GM18507 (cell line): ENCODE measurements at places on chromosomes 16 and 17.
A peak's percentile ranks its signal among the peaks of the same experiment; 100 is the strongest.

- no peak for DNase-seq
Observed at GRCh38 chr17:31724026-31724425, 135.0 kb downstream of the COPRS start.

GRCh38 chr16:75311383-75311938, 60.0 kb upstream of the BCAR1 start:
- no peak for DNase-seq

- DNase-seq = no peak
Observed at GRCh38 chr16:27677263-27677662, 127.3 kb downstream of the KATNIP start.

GRCh38 chr17:31549121-31549524, 157.6 kb downstream of the RAB11FIP4 start:
- DNase-seq = no peak

DNA sequence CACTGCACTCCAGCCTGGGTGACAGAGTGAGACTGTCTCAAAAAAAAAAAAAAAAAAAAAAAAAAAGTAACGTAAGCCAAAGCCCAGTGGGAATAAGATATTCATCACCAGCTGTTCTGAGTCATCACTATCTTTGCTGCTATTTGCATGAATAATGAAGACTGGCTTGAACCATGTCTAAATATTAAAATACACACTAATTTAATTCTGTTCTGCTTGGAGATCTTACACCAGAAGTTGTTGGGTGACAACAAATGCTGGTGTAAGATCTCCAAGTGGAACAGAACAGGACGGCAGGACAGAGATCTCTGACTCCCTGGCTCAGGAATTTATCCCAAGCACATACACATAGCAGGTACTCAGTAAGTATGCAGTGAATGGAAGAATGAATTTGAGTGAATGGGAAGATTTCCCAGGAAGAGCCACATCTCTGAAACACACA, 19.6 kb downstream of the DNAH17 start:
- no peak for DNase-seq

DNA sequence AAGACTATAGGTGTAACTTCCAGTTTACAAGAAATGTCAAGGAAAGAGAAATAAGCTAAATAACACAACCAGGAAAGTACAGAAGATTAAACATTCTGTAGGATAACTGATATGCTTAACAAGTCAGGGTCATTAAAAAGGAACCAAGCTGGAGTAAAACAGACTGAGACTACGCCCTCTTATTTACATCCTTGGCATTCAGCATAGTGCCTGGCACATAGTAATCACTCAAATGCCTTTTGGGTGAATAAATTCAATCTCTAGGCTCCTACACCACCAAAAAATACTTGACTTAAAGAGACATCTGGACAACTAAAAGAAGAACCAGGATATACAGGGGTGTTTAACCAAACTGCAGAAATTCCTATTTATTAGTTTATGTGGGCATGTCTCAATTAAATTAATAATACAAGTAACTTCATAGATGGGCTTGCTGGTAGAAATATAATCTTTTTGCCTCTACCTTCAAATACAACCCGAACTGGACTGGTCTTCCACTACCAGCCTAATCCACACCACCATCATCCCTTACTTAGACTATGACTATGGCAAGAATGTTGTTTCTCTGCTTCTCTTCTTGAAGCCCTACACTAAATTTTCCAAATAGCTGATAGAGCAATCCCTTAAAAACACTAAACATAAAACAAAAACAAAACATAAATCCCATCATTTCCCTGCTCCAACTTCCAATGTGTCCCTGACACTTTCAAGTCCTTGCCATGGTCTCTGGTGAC, 47.7 kb upstream of the ULK2 start:
- DNase-seq = no peak

- DNase-seq = peak; percentile 17
Observed at GRCh38 chr17:82859431-82860403, 19.9 kb upstream of the ZNF750 start.

DNA sequence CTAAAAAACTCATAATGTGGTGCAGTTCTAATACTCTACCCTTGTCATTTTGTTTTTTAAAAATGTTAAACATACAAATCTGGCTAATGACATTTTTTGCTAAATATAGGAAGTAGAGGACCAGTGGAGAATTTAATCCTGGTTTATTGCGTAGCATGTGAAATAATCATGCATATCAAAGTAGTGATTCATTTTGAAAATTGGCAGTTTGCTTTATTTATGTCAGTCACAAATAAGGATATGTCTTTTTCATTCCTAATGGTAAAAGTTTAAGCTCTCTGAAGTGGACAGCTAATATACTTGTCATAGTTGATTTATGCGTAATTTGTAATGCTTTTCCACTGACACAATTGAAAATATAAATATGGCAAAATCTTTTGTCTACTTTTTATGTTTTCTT, 224.2 kb downstream of the BCAS3 start:
- no peak for DNase-seq

DNA sequence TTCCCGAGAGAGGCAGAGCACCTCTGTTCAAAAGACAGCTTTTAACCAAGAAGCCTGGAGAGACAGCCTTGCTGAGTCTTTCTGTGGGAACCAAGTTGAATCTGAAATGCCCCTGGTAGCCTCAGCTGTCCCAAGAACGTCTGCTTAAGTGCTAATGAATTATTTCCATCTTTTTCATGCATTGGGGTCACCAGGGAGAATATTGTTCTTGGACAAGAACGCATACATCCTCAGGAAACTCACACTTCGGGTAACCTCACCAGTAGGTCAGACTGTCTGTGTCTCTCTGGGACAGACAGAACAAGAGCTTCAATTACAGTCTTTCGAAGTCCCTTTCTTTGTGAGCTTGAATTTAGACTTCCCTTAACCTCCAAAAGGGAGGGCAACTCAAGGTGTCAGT, 134.6 kb upstream of the ADAMTS18 start:
- DNase-seq = no peak

GRCh38 chr17:45852535-45853297, 8.0 kb downstream of the SPPL2C start:
- DNase-seq = peak; percentile 23

DNA sequence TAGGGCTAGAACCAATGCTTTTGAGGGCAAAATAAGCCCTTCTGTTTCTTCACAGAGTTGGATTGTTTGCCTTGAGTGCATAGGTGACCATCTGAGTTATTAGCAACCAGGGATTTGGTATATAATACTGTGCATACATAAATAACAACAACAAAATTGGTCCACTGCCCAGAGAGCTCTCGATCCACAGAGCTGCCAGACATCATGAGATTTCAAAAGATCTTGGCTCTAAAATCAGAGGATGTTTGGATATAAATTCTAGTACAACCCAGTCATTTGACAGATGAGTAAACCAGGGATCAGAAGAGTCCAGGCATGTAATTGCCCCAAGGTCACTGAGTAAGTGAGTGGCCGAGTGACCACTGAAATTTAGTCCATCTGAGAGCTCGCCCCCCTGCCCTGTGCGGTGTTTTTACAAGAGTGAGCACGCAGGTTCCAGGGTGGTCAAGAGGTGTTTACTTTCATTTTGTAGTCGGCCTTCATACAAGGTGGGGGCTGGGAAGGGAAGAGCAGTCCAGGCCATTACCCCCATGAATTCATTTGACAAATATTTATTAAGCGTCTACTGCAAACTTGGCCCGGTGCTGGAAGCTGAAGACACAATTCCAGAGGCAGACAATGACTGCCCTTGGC, 1.8 kb upstream of the MT2A start:
- no peak for DNase-seq
